Cardiac ventricle fibroblast (primary cell): ENCODE measurements at places on chromosomes 16 and 17. TPM values are rescaled to one million over a fixed set of nuclear protein-coding genes. Genes with fewer than 3 reads are reported as not detected.

The MEOX1 gene
- 0.25 TPM in 1 of 2 replicates, not detected in the other for total RNA-seq

The GLIS2 gene
- 8.0 and 9.4 TPM in 2 replicates for total RNA-seq

The CDRT15 gene
- not detected in 2 replicates for total RNA-seq

The DYNLL2 gene
- 9.4 and 13.1 TPM in 2 replicates for total RNA-seq

The PERCC1 gene
- total RNA-seq: not detected in 2 replicates

The C17orf100 gene
- 0.54 and 0.94 TPM in 2 replicates for total RNA-seq

The NOD2 gene
- total RNA-seq: 0.19 and 0.49 TPM in 2 replicates

The HSD17B1 gene
- 0.10 and 1.6 TPM in 2 replicates for total RNA-seq

The HNF1B gene
- total RNA-seq: not detected in 2 replicates

The PYDC1 gene
- not detected in 2 replicates for total RNA-seq

The PRCD gene
- 5.7 and 6.6 TPM in 2 replicates for total RNA-seq

The MYH1 gene
- total RNA-seq: 0.05 TPM in 1 of 2 replicates, not detected in the other

The NUBP2 gene
- total RNA-seq: 61.6 and 65.2 TPM in 2 replicates

The FSCN2 gene
- total RNA-seq: 0.25 and 1.1 TPM in 2 replicates

The SBK1 gene
- total RNA-seq: not detected in 2 replicates

The RHBDL1 gene
- total RNA-seq: 0.50 and 1.5 TPM in 2 replicates

The CES3 gene
- total RNA-seq: not detected in 2 replicates

The KRTAP4-9 gene
- not detected in 2 replicates for total RNA-seq

The CBLN1 gene
- not detected in 2 replicates for total RNA-seq

The KRTAP1-5 gene
- not detected in 2 replicates for total RNA-seq
